ENCODE measurements at places on chromosomes 12 and 14.

GRCh38 chr14:77549451-77549850, 50.8 kb upstream of the ISM2 start:
- no peak for DNase-seq

GRCh38 chr12:114213055-114213581, 192.8 kb downstream of the TBX5 start:
- DNase-seq: no peak

- no peak for DNase-seq
Measured at GRCh38 chr12:52418576-52419110, 12.5 kb upstream of the KRT82 start.

GRCh38 chr12:88918161-88918560, 337.9 kb upstream of the KITLG start:
- DNase-seq: no peak

All from pancreas (tissue), 10 donors.